ENCODE measurements at places on chromosomes 7 and 10. TPM values are rescaled to one million over a fixed set of nuclear protein-coding genes. Genes with fewer than 3 reads are reported as not detected.

Gene PSMA2
- total RNA-seq, result 178 TPM

Gene IFIT2
- total RNA-seq, result 0.28 TPM

DNA sequence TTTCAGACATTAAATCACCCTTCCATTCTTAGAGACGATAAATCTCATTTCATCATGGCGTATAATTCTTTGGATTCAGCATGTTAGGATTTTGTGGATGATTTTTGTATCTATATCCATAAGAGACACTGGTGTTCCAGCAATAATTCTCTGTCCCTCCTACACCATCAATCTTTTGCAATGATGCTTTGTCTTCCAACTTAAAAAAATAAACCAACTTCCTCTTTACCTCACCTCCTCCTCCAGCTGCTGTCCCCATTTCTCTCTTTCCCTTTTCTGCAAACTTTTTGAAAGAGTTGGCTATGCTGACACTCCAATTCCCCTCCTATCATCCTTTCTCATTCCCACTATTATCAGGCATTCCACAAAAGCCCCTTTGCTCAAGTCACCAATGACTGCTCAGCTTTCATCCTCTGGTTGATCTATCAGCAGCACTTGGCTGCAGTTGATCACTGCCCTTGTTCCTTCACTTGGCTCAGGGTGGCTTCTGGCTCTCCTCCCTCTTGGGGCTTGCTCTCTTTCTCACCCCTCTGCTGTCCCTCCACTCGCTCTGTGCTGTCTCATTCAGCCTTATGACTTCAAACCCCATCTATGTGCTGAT, 130.0 kb downstream of the ARHGAP22 start:
- DNase-seq, result no peak

Gene CHST15
- 2.2 TPM for total RNA-seq

Gene HABP2
- not detected for total RNA-seq
